GM23248 (cell line): ENCODE measurements at places on chromosomes 7 and 10.
A peak's percentile ranks its signal among the peaks of the same experiment; 100 is the strongest.

DNA sequence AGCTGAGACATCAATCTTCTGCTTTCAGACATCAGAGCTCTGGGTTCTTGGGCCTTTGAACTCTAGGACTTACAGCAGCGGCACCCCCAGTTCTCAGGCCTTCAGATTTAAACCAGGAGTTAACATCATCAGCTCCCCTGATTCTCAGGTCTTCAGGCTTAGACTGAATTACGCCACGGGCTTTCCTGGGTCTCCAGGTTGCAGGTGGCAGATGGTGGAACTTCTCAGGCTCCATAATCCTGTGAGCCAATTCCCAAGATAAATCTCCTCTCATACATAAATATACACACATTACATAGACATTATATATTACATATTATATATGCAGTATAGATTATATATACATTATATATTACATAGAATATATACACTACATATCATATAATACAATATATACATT, 408.9 kb upstream of the AUTS2 start:
- no peak for DNase-seq

DNA sequence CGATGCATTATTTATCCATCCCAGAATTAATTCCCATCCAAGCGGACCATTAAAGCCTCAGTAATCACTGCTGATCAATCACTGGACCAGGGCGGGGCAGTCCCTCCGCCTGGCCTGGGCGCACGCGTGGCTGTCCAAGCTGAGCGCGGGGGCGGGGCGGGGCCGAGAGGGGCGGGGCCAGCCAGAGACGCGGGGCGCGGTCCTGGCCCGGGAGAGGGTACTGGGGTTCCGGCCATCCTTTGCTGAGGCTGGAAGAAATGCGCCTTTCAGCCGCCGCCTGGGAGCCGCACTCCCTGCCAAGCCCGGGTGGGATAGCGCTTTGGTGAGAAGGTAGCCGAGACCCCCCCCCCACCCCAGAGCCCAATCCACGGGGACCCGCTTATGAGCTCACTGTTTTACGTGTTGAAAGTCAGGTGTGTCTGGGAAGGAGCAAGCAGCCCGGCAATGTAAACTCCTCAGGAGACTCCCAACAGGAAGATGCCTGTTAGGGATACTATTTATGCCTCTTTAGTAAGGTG, at the start of gene ARHGAP22:
Gene ARHGAP22 (minus strand): TSS at position 83 of the 518 bp plus-strand sequence. CDS start 277 bp downstream, outside the sequence.
- DNase-seq, result peak; percentile 86

DNA sequence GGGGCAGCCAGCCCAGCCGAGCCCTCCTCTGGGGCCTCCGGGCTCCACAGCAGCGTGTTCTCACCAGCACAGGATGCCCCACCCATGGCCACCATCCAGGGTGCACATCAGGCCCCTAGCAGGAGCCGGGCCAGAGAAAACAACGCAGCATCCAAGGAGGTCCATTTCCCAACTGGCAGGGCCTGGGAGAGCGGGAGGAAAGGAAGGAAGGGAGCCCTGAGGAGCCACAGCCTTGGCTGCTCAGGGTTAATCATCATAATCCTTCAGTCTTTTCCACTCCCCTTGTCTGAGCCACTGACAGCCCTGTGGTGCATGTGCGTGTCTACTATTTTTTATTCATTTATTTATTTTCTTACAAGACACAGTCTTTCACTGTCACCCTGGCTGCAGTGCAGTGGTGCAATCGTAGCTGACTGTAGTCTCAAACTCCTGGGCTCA, 3.6 kb downstream of the PLAC9 start:
- peak; percentile 97 for DNase-seq

DNA sequence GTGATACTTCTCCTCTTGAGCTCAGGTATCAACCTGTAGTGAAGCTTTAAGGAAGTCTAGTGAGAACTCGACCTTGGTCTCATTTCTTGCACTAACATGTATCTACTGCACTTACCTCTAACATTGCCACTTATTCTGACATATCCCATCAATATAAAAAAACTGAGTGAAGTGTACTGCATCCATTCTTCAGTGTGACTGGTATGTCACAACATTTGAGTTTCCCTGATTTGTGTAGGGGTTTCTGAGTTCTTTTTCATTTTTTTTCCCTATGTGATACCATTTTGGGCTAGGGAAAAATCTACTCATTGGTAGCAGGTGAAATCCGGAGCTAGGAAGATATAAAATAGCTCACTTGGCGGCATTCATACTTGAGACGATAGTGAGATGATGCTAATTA, 274.3 kb downstream of the PRKG1 start:
- no peak for DNase-seq

- DNase-seq, result peak; percentile 34
Measured at GRCh38 chr10:126135177-126135576, 238.8 kb downstream of the FANK1 start.

DNA sequence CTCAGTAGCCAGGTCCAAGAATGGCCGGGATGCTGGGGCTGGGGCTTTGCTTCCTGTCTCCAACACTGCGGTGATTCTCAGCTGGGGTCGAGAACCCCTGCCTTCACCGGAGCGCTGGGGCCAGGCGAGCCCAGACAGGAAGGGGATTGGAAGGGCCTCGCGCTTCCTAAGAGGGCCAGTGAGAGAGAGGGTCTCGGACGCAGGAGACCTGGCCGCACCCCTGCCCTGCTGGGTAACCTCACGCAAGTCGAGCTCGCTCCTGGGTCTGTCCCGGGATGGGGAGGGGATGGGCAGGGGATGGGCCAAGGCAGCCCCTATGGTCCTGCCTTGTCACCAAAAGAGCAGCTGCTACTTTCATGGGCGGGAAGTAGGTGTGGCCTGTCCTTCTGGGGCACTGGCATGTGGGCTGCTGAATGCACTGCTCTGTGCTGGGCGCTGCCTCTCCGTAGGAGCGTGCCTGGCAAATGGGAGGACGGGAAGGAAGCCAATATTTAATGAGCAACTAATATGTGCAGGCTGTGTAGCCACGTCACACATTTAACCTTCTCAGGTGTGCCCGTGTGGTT, 20.0 kb downstream of the KCNK18 start:
- DNase-seq, result peak; percentile 47

DNA sequence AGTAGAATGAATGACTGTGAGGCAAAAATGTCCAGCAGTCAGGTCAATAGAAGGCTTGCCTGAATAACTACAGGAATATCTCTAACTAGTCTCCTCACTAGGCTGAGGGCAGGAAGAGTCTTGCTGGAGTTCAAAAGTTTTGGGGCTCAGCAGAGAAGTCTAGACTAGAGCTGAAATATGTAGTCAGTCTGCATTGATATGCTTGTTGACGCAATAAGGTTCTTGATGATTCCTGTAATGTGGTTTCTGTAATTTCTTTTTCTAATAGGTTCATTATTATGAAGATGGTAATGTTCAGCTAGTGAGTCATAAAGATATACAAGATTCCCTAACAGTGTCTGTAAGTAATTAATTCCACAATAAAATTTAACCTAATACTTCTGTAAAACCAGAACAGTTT, 41.5 kb upstream of the ST7 start:
- DNase-seq, result peak; percentile 44

GRCh38 chr10:14879928-14880193, 1.2 kb downstream of the SUV39H2 start:
- no peak for DNase-seq

- peak; percentile 51 for DNase-seq
Measured at GRCh38 chr10:112634096-112634830, 187.2 kb downstream of the VTI1A start.

DNA sequence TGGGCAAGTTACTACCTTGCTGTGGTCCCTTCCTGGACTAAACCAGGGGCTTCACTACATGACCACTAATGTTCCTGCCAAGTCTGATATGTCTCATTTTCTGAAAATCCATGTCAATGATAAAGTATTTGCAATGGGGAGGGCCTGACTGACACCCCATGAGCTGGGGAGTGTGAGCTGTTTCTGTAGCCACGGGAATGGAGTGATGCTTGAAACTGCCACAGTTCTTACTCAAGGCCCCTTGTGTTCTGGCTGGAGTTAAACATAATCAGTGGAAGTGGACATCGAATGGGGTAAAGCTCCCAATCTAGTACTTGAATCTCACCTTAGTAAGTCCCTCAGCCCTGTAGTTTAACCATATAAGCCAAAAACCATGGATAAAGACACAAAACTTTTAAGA, 61.9 kb upstream of the PDLIM1 start:
- DNase-seq, result no peak

DNA sequence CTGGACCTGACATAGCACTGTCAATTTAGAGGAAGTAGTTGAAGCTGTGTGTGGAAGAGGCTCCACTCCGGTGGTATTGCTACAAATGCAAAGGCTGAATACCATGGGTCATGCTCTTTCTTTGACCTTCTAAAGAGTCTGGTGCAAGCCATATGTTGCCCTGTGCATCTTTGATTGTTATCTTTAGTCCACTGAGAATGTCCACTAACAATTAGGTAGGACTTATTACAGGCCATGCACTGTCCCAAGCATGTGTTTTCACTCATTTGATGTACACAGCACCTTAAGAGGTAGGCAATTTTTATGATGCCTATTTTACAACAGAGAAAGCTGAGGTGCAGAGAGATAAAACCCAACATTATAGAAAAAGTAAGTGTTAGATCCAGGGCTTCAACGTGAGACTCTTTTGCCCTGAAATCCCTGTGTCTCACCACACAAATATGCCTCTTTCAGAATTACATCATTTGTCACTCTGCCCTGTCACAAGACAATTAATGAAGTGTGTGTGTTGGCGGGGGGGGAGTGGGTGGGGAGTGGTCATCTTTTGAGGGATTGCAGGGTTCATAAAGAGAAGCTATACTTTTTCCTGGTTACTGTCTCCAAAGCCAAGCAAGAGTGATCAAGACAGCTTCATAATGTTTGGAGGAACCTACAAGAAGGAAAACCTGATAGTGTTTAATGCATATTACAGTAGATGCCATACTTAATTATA, 637.6 kb upstream of the IGFBP3 start:
- peak; percentile 70 for DNase-seq

DNA sequence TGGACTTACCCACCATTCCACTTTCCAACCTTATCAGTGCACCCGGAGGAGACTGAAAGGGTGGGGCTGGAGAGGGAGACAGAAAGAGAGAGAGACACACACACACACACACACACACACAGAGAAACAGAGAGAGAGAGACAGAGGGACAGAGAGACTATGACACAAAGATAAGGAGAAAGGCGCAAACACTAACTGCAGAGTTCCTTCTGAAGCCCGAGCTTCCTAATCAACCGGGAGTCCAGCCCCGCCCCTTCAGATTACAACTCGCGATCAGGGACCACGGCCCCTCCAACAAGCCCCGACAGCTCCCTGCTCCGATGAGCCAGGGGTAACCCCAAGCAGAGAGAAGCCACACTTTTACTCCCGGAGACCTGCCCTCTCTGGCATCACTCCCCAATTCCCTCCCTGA, 499 bp downstream of the GAL3ST4 start:
- peak; percentile 11 for DNase-seq

- DNase-seq, result no peak
Measured at GRCh38 chr7:12220389-12221046, 9.4 kb downstream of the TMEM106B start.

- DNase-seq, result no peak
Measured at GRCh38 chr10:12608761-12609160, 259.4 kb downstream of the CAMK1D start.

- no peak for DNase-seq
Measured at GRCh38 chr10:82668221-82668895, 793.4 kb downstream of the NRG3 start.

GRCh38 chr7:92987095-92987494, 130.7 kb downstream of the SAMD9 start:
- peak; percentile 52 for DNase-seq

- DNase-seq, result no peak
Measured at GRCh38 chr10:16993186-16993585, 136.4 kb downstream of the CUBN start.

DNA sequence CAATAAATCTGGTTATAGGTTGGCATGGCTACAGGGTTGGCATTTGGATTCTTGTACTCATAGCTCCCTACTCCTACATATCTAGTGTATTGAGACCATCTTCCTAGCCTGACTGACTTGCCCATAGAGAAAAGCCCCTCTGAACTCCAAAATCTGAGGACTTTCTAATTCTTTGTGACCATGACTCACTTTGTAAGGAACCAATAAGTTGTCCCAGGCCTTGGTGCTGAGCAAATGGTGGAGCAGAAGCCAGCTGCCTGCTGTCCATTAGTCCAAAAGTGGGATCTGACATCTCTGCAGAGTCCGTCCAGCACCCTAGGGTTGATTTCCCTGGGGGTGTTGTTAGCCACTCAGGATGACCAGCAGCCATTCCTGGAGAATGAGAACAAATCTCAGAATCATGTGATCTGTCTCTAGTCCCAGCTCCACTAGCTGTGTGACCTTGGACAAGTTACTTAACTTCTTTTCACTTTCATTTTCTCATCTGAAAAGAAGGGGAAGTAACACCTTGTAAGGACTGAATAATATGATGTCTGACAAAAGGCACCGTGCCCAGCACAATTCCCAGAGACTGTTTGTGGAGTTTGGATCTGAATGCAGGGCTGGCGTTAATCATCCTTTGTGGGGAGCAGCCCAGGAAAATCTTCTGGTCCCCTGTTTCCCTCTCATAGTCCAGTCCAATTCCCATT, 44.1 kb downstream of the MTURN start:
- no peak for DNase-seq

GRCh38 chr7:20786049-20786412, 655 bp downstream of the SP8 start:
- no peak for DNase-seq

- DNase-seq, result no peak
Measured at GRCh38 chr10:7492660-7493046, 81.8 kb upstream of the SFMBT2 start.

- peak; percentile 74 for DNase-seq
Measured at GRCh38 chr10:13338390-13339110, 9.5 kb downstream of the SEPHS1 start.
